ENCODE measurements at places on chromosomes 3 and 15.

GRCh38 chr15:83127547-83128150, 20.2 kb downstream of the TM6SF1 start:
- DNase-seq = no peak

GRCh38 chr3:49498648-49499047, 28.6 kb downstream of the DAG1 start:
- DNase-seq = no peak

DNA sequence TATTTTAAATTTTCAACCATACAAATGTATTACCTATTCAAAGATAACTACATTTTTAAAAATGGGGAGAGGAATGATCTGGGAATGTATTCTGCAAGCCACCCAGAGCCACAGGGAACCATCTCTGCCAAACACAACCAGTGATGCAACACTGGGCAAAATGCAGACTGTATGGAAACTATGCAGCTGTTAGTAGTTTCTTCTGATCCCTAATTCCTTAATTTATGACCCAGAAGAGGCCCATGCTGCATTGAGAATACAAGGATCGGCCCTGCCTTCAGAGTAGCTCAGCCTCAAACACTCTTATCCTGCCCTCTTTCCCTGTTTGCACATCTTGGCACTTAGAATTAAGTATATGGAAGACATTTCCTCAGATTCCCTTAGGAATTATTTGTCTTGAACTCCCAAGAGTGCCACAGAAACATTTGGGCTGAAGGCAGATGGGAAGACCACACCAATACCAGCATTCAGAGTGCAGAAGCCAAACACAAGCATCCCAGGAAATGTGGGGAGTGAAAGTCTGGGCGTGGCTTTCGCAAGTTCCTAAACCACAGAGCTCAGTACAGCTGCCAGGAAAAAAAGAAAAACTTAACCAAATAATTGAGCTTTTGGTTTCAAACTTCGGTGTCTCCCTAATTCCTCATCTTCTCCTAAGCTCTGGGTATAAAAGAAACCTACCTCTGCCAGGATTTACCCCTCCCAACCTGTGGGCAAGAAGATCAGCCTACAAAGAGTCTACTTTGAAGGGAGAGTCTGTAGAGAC, 5.3 kb downstream of the SNUPN start:
- no peak for DNase-seq

DNA sequence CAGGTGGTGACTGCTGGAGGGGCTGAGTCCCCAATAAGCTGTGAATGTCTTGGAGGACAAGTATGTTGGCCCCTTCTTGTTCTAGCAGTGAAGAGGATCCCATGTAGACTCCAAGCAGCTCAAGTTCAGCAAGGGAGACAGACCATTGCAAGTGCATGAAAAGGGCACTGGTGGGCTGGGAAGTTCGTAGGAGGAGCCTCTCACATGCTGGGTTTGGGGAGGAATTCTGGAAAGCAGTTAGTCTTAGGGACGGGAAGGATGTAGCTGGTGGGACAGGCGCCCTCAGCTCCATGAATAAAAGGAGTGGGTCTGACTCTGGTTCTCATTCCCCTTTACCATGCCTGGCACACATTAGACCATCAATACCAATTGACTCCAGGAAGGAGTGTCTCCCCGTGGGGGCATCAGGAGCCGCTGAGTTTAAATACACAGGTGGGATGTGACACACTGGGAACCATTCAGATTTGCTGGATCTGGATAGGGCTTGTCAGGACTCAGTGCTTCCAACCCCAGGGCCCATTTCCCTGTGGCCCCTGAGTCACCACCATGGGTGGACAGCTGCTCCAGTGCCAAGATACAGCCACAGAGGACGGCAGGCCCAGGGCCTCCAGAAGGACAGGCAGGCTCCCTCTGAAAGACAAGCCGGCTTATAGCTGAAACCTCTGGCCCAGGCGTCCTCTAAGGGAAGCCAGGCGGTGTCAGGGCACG, 552 bp upstream of the XYLB start:
- no peak for DNase-seq

GRCh38 chr15:51735228-51736010, 2.0 kb downstream of the LYSMD2 start:
- DNase-seq = no peak

DNA sequence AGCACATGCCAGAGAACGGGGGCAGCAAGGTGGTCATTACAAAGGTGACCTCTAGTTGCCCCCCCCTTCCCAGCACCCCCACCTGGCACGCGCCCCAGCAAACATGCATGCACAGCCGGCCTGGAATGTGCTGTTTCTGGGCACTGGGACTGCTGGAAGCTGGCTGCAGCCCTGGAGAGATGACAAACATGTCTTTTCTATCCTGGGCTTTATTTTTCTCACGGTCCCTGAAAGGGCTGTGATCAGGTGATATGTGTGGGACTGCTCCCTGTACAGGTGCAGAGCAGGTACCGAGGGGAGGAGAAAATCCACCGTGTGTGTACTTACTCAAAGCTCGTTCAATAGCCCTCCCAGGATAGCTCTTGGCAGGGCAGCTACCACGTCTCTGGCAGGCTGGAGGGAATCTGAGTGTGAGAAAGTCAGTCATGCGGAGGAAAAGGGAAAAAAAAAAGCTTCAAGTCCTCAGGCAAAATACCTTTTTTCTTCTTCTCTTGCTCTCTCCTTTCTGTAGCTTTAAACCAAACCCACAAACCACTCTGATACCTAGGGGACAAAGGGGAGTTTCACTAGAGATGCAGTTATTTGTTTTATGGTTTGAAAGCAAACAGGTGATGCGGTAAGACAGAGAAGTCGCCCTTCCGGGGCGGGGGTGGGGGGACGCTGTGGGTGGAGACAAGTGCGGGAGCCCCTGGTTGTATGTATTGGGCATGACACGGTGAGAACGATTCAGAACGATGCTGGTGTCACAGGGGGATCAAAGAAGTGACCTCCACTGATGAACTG, 5.0 kb upstream of the HES1 start:
- DNase-seq = no peak

- no peak for DNase-seq
Observed at GRCh38 chr3:126319701-126320295, 37.4 kb downstream of the KLF15 start.

- DNase-seq = no peak
Observed at GRCh38 chr3:185381320-185382058, 18.6 kb downstream of the MAP3K13 start.

DNA sequence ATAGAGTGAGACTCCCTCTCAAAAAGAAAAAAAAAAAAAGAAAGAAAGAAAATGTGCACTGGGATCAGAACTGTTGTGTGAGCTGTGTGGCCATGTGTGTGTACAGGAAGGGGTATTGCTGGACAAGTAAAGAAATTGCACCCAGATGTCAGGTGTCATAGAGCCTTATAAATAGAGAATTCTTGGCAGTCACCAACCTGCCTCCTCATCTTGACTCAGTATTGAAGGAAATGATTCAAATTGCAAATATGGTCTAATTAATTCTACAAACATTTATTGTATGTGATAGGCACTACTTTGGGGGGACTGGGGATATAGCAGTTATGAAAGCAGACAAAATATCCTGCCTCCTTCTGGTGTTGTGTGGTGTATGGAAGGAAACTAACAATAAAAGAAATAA, 243.8 kb upstream of the TTC14 start:
- no peak for DNase-seq

DNA sequence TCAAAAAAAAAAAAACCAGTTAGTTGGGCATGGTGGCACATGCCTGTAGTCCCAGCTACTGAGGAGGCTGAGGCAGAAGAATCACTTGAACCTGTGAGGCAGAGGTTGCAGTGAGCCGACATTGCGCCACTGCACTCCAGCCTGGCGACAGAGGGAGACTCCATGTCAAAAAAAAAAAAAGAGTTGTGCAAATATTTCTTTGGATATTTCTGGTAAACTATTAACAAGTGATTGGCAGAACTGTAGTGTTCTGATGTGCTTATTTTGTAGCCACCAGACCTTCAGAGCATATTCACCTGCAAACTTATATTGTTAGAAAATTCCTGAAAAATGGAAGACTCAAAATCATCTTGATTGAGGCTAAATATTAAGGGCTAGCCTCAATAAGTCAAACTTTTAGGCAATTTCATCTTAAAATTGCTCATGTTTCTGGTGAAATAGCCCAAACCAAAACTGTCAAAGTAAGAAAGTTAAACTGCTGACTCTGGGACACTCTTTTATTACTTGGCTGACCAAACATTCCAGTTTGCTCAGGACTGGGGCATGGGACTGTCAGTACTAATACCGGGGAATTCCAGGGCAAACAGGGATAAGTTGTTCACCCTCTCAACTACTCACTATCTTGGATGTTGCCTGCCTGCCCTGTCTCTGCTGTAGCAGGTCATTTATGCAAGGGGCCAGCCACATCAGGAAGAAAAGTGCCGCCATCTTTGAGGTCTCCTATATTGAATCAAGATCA, 37.0 kb downstream of the ABHD2 start:
- DNase-seq = no peak

- DNase-seq = no peak
Observed at GRCh38 chr3:163776743-163777142, 1301.6 kb downstream of the SI start.

- no peak for DNase-seq
Observed at GRCh38 chr3:16994854-16995525, 110.2 kb downstream of the PLCL2 start.

GRCh38 chr15:63212050-63213004, 22.9 kb downstream of the RAB8B start:
- DNase-seq = no peak

DNA sequence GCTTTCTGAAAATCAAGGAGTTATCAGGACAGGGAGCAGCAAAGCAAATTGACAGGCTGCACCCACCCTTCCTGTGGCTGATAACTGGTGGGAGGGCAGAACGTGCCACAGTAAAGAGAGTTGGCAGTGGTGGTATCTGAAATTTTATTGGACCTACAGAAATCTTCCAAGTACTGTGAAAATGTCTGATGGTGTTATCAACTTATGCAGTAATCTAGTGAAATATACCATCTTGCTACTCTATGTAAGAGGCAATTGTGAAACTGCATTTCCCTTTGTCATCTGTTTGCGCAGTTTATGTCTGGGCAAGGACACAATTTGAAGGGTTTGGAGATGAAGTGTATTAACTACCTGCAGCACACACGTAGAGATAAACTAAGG, 1.5 kb downstream of the PLCL2 start:
- DNase-seq = no peak

GRCh38 chr3:159910991-159911663, 77.5 kb upstream of the IL12A start:
- DNase-seq = no peak

DNA sequence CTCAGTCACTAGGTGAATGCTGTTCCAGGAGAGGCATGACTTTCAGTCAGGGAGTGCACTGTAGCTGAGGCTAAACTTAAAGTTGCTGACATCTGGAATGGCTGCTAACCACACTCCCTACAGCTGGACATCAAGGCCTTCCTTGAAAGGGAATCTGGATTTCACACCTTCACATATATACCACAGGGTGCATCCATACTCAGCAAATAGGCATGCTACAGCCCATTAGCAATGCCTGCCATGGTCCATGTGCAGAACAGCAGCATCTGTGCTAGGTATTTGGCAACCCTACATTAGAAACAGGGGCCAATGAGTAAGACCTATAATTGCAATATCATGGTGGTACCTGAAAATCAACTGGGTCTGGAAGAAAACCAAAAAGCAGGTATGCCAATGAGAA, 74.8 kb downstream of the SNTN start:
- no peak for DNase-seq

GRCh38 chr3:43608751-43609150, 13.1 kb downstream of the ANO10 start:
- no peak for DNase-seq

- DNase-seq = no peak
Observed at GRCh38 chr3:121758727-121759450, 9.3 kb upstream of the GOLGB1 start.

- no peak for DNase-seq
Observed at GRCh38 chr3:188687389-188687788, 484.4 kb upstream of the TPRG1 start.

DNA sequence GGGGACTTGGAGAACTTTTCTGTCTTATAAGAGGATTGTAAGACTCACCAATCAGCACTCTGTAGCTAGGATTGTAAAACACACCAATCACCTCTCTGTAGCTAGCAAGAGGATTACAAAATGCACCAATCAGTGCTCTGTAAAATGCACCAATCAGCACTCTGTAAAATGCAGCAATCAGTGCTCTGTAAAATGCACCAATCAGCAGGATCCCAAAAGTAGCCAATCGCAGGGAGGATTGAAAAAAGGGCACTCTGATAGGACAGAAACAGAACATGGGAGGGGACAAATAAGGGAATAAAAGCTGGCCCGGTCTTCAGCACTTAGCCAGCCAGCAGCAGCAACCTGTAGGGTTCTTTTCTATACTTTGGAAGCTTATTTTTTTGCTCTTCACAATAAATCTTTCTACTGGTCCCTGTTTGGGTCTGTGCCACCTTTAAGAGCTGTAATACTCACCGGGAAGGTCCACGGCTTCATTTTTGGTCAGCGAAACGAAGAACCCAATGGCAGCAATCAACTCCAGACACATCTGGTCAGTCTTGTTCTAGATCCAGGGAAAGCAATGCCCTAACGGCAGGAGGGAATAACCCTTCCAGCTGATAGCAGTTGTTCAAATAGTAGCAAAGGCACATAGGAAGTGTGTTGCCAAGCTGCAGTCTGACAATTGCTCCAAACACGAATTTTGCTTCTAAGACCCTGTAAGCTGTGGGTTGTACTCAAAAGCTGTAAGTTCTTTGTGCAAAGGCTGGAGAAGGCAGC, 135.6 kb downstream of the TJP1 start:
- DNase-seq = no peak

GRCh38 chr3:170414202-170414663, 4.4 kb upstream of the CLDN11 start:
- no peak for DNase-seq

DNA sequence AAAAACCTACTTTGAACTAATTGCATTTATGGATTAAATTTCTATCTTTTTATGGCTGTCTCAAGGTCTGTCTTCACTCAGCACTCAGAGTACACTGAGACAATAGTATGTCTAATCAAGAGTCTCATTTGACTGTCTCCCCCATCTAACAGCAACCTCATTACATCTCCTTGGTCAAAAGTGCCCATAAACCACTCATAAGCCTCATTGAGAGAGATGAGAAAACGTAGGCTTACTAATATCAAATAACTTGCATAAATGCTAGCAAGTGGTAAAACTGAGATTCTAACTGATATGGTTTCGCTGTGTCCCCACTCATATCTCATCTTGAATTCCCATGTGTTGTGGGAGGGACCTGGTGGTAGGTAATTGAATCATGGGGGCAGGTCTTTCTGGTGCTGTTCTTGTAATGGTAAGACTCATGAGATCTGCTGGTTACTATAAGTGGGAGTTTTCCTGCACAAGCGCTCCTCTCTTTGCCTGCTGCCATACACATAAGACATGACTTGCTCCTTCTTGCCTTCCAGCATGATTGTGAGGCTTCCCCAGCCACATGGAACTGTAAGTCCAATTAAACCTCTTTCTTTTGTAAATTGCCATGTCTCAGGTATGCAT, 113.9 kb downstream of the TFDP2 start:
- no peak for DNase-seq
